ENCODE measurements at places on chromosomes 11 and 22.

- DNase-seq: peak; percentile 6
Observed at GRCh38 chr11:125593114-125593820, 615 bp downstream of the STT3A start.

DNA sequence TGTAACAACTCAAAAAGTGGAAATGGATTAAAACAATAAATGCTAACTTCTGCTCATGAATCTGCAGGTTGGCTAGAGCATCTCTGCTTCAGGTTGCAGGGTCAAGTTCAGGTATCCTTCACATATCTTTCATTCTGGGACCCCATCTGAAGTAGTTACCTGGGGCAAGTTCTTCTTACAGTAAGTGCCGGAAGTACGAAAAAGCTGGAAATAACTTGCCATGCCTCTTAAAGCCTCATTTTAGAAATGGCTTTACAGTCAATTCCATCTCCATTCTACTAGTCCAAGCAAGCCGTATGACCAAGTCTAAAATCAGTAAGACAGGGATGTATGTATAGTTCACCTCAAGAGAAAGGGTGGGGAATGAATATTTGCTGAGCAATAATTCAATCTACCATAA lies 93.7 kb downstream of the FCHSD2 start:
- DNase-seq: no peak

DNA sequence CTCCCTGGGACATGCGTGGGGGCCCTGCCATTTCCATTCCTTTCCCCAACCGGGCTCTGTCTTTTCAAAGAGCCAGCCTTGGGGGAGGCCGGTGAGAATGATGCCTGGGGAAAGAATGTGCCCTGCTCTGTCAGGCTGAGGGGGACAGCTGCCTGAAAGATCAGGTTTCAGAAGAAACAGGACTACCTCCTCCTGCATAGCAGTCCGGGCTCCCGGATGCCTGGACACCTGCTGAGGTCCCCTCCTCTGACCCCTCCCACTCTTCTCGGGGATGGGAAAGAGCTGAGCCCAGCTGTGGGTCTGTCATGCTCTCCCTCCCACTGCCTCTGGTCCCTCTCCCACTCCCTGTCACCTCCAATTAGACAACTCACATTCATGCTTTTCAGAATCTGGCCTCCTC lies 41.8 kb upstream of the CDON start:
- DNase-seq: no peak

GRCh38 chr11:76208438-76209374 lies 2.4 kb upstream of the WNT11 start:
- no peak for DNase-seq

DNA sequence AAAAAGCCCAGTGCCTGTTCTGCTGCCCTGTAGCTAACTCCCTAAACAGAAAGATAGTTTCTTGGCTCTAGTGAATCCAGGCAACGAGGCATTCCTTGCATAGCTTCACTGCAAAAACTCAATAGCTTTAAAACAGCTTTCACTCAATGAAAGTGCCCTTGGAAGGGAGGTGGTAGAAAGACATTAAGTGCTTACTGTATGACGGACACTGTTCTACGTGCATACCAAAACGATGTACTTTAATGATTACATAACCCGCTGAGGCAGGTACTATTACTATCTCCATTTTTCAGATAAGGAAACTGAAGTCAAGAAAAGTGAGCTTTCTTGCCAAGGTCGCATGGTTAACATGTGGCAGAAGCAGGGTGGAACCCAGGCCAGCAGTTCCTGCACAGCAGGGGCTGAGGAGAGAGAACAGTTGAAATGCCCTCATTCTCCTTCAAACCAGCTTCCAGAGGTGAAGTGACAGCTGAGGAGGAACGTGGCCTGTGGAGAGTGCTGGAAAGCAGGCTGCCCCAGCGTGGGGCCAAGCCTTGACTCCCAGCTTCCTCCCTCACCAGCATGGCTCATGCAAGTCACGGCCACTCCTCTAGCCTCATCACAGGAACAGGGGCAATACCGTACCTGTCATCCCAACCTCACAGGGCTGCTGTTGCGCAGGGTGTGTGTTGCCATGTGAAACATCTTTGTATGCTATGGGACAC lies 227.5 kb upstream of the NARS2 start:
- DNase-seq: no peak

GRCh38 chr11:102553835-102554282 lies 23.3 kb upstream of the MMP7 start:
- DNase-seq: no peak

DNA sequence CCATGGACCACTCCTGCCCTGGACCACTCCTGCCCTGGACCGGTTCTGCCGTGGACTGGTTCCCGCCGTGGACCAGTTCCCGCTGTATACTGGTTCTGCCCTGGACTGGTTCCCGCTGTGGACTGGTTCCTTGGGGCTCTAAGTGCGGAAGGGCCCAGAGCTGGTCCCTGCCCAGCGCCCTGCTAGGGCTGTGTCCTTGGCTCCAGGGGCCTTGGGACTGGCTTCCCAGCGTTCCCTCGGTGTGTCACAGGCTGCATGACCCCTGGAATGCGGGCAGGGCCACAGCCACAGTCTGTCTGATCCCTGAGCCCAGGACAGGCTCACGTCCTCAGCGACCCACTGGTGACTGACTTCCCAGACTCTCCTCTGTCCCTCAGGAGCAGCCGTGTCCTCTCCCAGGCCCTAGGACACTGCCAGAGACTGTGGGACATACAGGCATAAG lies 412.2 kb downstream of the TBC1D22A start:
- no peak for DNase-seq

GRCh38 chr11:122779047-122779629 lies 59.2 kb upstream of the CRTAM start:
- DNase-seq: no peak

- DNase-seq: no peak
Observed at GRCh38 chr11:83982825-83983224, 696.7 kb upstream of the CCDC90B start.

GRCh38 chr22:35620624-35621251 lies 3.6 kb upstream of the MB start:
- DNase-seq: no peak

DNA sequence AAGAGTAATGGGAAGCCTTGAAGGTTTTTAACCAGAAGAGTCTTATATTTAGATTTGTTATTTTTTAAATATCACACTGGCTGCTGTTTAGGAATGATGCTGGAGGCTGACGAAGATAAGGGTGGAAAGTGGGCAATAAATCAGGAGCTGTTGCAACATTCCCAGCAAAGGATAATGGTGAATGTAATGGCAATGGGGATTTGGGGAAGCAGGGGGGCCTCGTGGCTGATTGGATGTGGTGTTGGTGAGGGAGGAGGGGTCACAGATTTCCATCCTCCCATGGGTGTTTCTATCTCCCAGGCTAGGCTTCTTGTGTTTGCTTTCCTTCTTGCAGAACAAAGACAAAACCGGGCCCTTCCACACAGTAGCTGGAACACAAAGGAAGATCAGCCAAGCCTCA lies 80.8 kb downstream of the PIWIL4 start:
- no peak for DNase-seq

DNA sequence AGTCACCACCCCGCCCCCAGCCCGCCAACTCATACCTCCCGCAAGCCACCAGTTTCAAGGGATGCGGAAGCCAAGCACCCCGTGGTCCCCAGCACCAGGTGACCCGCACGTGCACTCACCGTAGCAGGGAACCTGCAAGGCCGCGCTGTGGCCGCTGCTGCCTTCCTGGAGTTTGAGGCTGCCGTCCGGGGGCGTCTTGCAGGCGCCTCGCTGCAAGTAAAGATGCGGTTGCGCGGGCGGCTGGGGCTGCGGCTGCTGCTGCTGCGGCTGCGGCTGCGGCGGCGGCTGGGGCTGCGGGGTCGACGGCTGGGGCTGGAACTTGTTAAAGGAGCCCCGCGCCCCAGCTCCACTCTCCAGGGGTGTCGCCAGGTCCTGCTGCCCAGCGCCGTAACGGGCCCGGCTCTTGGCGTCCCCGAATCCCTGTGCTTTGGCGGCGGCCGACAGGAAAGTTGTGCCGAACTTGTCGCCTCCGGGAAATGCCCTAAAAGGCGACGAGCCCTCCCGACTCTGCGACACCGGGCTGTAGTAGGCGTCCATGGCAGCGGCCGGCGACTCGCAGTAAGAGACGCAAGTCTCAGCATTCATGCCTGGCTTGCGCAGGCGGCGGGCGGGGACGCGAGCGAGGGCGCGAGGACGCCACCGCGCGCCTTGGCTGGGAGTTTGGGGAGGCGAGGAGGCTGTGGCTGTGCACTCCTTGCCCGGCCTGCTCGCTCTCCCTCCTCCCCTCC lies at the start of gene ALX4:
TSS of gene ALX4 (minus strand) at position 662 of the 728 bp plus-strand sequence. CDS start at position 585, 77 bp downstream.
- DNase-seq: no peak

- DNase-seq: no peak
Observed at GRCh38 chr22:36084717-36085116, 56.1 kb upstream of the RBFOX2 start.

GRCh38 chr11:71527576-71528210 lies 626 bp downstream of the KRTAP5-7 start:
- DNase-seq: no peak

- DNase-seq: no peak
Observed at GRCh38 chr11:3796801-3797328, 489 bp downstream of the NUP98 start.

- DNase-seq: no peak
Observed at GRCh38 chr11:61777234-61778090, 14.9 kb downstream of the TMEM258 start.

DNA sequence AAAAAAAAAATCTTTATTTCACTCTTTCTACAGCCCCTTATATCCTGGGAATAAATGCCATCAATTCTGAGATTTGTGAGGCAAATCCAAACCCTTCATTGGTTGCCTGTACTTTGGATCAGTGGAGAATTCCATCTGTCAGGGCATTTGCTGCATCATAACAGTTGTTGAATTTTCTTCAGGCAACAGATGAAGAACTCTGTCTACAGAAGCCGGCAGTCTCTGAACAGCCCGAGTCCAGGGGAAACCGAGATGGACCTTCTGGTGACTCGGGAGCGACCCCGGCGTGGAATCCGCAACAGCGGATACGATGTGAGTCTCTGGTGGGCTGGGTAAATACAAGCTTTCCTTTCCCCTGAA lies 82.3 kb downstream of the C11orf91 start:
- no peak for DNase-seq

DNA sequence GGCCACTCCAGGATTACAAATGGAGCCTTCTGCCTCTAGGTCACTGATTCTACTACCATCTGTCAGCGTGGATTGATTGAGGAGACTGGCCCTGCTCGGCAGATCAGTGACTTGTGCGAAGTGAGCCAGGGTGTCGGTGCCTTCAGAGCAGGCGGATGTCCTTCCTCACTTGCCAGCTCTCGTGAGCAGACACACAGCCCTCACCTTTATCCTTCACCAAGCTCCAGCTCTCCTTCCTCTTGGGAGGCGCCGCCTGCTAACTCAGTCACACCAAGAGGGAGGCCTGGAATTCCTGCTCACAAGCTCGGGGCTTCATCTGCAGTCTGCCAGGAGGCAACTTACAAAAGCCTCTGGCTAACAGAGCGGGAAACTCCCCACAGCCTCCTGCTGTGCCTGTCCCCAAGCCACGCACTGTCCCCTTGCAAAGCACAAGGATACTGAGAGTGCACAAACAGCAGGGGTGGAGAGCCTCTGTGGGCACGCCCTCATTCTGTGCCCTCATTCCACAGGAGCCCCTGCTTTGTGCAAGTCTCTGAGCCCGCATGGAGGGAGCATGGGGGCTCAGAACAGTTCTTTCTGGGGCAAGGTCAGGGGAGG lies 3.5 kb upstream of the TCF20 start:
- DNase-seq: no peak

GRCh38 chr11:34065505-34066203 lies 14.1 kb downstream of the CAPRIN1 start:
- DNase-seq: no peak

DNA sequence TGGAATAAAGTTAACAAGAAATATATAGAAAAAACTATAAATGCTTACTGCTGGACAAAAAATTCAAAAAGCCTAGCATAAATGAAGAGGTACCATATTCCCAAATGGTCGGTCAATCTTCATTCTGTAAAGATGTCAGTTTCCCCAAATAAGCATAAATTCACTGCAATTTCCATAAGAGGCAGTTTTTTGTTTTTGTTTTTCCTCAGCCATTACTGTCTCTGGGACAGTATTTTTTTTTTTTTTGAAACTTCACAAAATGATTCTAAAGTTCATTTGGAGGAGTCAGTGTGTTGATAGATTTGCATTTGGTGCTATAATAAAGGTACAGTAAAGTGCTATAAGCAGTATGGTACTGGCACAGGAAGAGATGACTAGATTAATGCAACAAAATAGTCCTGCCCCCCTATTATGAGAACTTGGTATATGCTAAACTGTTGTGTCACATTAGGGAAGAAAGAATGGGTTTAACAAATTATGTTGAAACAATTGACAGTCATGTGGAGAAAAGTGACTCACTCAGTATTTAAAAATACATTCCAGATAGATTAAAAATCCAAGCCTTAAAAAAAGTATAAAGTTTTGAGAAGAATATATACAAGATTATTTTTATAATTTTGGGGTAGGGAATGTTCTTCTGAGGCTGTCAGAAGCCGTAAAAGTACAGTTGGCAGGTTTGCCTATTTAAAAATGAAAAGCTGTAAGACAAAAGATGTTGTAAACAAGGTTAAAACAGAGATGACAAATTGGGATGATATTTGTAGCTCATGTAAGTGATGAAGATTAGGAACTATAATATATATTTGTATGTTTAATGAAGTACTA lies 2.6 kb upstream of the FTH1 start:
- peak; percentile 84 for DNase-seq

GRCh38 chr22:48523091-48523490 lies 1304.6 kb downstream of the BRD1 start:
- DNase-seq: no peak

DNA sequence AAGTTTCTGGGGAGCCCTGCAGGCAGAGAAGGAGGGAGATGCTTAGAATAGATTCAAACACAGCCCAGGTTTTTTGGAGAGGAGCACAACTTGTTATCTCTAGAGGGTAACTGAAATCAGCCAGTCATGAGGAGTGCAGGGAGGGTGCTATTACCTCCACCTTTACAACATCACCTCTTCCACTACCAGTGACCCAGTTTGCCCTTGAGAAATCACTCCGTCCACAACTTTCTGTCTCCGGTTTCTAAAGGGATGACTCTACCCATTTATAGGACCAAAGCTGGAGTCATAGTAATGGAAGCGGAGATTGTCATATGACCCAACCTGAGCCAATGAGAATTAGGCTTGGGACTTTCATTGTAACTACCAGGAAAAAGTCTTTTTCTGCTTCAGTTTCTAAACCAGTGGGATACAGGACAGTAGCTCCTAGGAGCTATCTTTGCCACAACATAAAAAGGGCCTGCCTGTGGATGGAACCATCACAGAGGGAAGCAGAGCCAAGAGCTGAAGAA lies 131.2 kb upstream of the SERPIND1 start:
- no peak for DNase-seq

DNA sequence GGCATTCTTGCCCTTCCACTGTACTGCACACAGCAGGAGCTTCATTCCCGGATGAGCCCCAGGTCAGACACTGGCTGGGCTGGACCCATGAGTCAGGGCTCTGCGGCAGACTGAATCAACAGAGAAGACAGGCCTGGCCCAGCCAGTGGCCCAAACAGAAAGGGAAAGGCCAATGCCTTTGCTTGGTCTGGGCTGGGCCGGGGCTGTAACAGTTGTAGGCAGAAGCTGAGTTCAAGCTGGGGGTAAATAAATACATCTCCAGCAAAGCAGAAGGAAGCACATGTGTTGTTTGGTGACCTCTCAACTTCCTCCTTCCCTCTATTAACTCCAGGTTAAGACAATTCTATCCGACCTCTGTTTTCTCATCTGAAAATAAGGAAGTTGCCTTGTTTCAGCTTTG lies 1.8 kb upstream of the SMIM35 start:
- DNase-seq: no peak

- no peak for DNase-seq
Observed at GRCh38 chr11:42319921-42320320, 860.5 kb upstream of the LRRC4C start.

GRCh38 chr11:99383648-99384245 lies 363.0 kb downstream of the CNTN5 start:
- DNase-seq: no peak

Measured in fibroblast of skin of left quadriceps (primary cell).